ENCODE measurements at places on chromosomes 3 and 15.

- DNase-seq: no peak
Measured at GRCh38 chr15:100516643-100517512, 11.9 kb downstream of the CERS3 start.

GRCh38 chr3:59444294-59444671 is 394.5 kb upstream of the CFAP20DC start:
- DNase-seq: no peak

DNA sequence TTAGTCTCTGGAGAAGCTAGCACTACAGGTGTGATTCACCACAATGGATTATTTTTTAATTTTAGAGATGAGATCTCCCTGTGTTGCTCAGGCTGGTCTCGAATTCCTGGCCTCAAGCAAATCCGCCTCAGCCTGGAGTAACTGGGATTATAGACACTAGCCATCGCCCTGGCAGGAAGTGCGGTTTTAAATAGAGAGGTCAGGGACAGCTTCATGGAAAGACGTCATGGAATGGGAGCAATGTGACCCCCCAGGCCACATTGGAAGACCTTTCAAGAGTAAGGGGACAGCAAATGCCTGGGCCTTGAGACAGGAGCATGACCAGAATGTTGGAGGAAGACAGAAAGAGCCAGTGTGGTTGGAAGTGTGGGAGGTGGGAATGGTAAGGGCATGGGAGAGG is 2.2 kb upstream of the ISG20 start:
- DNase-seq: no peak

DNA sequence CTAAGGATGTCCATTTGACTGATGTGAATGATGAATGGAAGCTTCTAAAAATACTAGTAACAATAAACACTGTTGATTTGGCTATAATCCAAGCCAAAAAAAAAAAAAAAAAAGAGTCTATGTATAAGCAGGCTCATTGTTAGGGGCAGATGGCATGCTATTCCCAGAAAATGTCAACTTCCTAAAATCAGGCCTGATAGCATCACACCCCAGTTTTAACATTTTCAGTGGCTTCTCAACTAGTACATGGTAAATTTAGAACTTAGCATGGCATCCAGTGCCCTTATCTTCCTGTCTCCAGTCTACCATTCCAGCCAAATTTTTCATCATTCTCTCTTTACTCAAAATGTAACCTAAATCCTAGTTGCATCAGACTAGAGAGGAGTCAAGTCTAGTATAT is 288.2 kb upstream of the ZNF385D start:
- no peak for DNase-seq

DNA sequence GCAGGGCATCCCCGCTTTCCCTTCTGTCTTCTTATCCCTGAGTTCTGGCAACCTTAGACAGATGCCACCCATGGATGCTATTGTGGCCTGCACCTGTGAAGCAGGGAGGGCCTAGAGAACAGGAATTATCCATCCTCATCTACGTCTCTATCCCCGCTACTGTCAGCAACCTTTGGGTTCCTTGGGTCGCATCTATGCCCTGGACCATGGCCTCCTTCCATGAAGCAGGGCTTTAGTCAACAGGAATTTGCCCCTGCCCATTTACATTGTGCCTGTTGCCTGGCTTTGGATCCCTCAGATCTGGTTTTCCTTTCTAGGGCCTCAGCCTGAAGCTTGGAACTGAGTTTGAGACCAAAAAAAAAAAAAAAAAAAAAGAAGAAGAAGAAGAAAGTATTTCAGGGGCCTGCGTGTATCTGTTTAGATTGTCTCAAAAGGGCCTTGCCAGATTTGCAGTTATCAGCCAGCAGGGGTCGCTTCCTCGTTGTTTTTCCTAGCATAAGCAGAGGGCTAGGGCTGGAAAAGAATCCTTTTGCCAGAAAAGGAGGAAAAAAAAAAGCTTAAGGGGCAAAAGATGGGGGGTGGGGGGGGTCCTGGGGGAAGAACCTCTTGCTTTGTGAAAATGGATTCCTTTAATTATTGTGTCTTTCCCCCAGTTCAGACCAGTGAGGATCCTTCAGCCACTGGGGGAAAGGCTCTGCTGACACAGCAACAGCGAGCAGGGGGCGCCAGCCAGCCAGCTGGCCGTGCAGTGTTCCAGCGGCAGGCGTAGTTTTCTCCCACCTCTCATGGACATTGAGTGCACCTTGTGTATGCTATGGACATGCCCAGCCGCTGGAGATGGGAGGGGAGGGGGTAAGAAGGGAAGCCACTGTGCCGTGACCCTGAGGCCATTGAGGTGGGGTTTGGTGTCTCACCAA is 65.7 kb upstream of the ALDH1L1 start:
- DNase-seq: no peak

DNA sequence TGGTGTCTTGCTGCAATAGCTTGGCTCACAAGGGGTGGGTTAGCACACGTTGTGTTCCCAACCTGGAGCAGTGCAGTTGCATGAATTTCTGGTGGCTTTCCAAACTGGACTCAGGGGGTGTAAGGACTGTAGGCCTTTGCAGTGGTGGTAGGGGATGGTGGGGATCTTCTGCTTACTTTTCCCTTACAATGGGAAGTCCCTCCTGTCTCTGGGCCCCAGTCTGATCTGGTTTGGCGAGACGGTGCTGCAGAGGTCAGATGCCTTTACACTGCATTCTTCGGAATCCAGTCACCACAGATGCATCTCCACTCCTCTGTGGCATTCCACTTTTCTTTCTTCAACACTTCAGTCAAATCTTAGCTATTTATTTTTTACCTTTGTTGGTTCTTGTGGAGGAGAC is 132.1 kb downstream of the DOCK3 start:
- no peak for DNase-seq

DNA sequence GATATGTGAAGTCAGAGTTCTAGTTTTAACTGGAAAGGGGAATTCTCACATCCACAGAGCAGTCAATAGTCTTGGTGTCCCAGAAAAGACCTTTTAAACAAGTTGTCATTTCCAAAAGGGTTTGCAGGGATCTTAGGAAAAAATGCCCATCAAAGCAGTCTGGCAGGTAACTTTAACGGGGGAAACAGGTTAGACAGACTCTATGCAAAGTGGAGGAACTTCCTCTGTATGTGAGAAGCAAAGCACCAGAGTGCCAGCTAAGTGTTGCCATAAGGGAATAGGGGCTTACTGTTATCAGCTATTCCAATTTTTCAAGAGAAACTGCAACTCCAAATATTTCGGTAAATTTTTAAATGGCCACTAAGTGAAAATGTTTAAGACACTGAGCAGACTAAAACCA is 307.9 kb upstream of the MDFIC2 start:
- no peak for DNase-seq

GRCh38 chr3:63740116-63740515 is 79.0 kb upstream of the C3orf49 start:
- DNase-seq: no peak

DNA sequence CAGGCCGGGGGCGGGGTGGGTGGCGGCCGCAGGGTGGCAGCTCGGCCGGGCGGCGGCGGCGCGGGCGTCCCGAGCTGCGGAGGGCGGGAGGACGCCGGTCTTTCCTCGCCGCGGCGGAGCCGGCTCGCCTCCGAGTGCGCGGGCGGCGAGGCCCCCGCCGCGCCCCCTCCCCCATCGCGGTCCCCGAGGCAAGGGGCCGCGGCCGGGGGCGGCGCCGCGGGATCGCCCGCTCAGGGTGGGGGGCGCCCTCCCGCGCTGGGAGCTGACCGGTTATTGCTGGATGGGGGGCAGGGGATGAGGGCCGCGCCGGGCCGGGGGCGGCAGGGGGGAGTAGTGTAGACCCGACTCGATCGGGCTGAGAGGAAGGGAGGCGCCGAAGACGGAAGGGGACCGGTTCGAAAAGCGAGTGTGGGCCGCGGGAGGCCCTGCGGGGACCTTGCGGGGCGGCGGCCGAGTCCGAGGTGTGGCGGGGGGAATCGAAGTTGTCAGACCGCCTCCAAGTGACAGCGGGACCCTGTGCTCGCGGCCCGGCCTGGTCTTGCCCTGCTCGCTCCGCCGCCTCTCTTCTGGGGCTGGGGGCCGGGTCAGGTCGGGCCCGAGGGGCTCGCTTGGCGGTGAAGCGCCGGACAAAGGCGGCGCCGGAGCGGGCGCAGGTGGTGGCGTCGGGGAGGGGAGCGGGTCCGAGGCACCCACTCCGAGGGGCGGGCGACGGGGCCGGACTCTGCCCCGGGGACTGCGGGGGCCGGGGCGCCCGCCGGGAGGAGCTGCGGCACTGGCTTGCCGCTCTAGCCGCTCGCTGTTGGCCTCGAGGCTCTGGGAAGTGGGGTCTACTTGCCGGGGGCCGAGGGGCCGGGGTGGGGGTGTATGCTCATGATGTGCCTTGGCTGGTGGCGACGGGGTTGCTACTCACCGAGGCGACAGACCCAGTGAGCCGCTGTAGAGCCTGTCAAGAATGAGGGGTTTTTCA is 1.1 kb downstream of the BAHD1 start:
- DNase-seq: no peak

DNA sequence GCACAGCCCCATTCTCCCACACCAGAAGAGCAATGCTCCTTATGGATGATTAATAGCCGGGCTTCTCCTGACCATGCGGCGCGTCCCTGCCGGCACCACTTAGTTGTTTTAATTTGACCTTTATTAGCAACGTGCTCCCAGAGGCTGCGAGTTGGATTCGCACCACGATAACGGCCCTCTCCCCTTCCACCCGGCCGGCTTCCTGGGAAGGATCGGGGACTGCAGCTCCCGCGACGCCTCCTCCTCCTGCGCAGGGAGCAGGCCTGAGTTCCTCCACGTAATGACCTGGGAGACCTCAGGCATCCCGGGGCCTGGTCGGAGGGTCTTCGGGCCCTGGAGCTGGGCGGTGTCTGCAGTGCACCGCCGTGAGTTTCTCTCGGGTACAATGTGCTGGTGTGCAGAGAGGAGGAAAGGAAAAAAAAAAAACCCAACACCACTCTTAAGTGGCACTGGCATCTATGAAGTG is 243.3 kb upstream of the TOPAZ1 start:
- no peak for DNase-seq

DNA sequence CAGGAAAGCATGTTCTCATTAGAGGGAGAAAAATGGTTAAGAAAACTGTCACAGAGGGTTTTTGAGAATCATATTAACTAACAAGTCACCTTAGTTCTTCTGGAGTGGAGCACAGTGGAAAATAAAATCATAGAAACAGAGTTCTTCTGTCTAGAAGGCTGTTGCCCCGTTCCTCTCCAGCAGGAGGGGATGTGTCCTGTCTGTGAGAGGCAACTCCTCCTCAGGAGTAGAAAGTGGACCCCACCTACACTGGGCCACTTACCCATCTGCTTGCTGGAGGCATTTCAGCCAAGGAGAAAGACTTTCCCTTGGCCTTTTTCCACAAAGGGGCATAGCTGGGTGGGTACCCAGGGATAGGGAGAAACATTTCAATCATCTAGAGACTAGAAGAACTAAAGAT is 106.6 kb downstream of the SSR3 start:
- DNase-seq: peak; percentile 4

GRCh38 chr3:36906504-36907149 is 38.2 kb downstream of the TRANK1 start:
- DNase-seq: no peak

GRCh38 chr3:108180194-108180593 is 42.0 kb downstream of the IFT57 start:
- DNase-seq: no peak

DNA sequence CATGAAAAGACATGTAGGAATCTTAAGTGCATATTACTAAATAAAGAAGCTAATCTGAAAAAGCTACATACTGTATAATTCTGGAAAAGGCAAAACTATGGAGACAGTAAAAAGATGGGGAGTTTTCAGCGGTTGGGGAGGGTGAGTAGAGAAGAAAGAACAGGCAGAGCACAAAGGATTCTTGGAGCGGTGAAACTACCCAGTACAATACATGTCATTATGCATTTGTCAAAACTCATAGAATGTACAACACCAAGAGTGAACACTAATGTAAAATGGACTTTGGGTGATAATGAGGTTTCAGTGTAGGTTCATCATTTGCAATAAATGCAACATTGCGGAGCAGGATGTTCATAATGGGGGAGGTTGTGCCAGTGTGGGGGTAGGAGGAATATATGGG is 45.5 kb upstream of the CMSS1 start:
- no peak for DNase-seq

GRCh38 chr3:18891641-18892040 is 256.7 kb upstream of the KCNH8 start:
- no peak for DNase-seq

GRCh38 chr3:117628823-117629291 is 919.3 kb downstream of the TUSC7 start:
- no peak for DNase-seq

DNA sequence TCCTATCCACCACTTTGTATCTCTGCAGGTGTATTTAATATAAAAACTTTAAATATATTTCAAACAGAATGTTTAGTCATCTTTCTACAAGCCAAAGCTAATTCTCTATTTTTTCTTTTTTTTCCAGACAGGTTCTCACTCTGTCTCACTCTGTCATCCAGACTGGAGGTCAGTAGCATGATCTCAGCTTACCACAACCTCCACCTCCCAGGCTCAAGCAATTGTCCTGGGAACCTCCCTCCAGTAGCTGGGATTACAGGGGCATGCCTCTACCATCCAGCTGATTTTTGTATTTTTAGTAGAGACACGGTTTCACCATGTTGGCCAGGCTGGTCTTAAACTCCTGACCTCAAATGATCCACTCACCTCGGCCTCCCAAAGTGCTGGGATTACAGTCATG is 202.6 kb downstream of the VGLL3 start:
- no peak for DNase-seq

GRCh38 chr3:123587401-123587800 is 2.5 kb upstream of the HACD2 start:
- no peak for DNase-seq

GRCh38 chr3:32186097-32186496 is 52.4 kb upstream of the CMTM8 start:
- DNase-seq: no peak

- DNase-seq: no peak
Measured at GRCh38 chr15:85475711-85476110, 95.3 kb downstream of the AKAP13 start.

DNA sequence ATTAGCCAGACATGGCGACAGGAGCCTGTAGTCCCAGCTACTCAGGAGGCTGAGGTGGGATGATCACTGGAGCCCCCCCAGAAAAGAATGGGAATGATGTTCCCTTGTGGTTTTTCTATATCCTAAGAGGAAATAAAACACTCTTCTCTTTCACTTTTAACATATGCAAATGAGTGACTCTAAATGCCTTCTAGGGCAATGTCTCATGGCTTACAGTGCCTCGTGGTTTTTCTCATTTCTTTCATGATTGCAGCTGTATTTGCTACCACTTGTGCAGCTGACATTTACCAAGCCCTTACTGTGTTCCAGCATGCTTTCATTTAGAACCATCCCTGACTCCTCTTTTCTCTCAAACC is 26.4 kb downstream of the STOML1 start:
- no peak for DNase-seq

Measured in stimulated activated CD8-positive, alpha-beta memory T cell treated with anti-CD3 and anti-CD28 coated beads, Interleukin-12 subunit alpha, Interleukin-12 subunit beta, amount 100 ng/mL, for 1 hour (primary cell).